Osteocyte (in vitro differentiated cells): ENCODE measurements at places on chromosomes 4 and X. TPM values are rescaled to one million over a fixed set of nuclear protein-coding genes. Genes with fewer than 3 reads are reported as not detected.

The SATL1 gene
- total RNA-seq, result not detected in 2 replicates

GRCh38 chr4:120447774-120448173, 381.1 kb upstream of the MAD2L1 start:
- no peak for DNase-seq

GRCh38 chr4:1247864-1248244, 1.1 kb downstream of the CTBP1 start:
- peak; percentile 87 for DNase-seq

The SPINK2 gene
- not detected in 2 replicates for total RNA-seq

The RAB33A gene
- total RNA-seq, result 3.6 and 4.1 TPM in 2 replicates

DNA sequence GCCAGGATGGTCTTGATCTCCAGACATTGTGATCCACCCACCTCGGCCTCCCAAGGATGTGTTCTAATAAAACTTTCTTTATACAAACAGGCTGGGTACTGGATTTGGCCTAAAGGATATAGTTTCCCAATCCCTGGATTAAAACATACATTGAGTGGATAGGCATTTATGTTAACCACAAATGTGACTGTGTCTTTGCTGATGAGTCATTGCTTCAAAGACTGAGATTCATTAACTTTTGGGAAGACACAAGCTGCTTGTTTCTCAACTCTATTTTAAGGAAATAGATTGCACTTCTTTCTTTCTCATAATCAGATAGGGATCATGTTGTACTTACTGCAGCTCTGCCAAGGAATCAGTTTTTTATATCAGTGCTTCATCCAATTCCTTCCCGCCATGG, 131.3 kb upstream of the AGA start:
- DNase-seq, result no peak

The TMPRSS11D gene
- not detected in 2 replicates for total RNA-seq

The JAKMIP1 gene
- not detected in 2 replicates for total RNA-seq

- DNase-seq, result no peak
Observed at GRCh38 chrX:10554612-10555270, 65.6 kb downstream of the MID1 start.

The ASIC5 gene
- not detected in 2 replicates for total RNA-seq

- no peak for DNase-seq
Observed at GRCh38 chr4:1614854-1615595, 69.1 kb downstream of the FAM53A start.

DNA sequence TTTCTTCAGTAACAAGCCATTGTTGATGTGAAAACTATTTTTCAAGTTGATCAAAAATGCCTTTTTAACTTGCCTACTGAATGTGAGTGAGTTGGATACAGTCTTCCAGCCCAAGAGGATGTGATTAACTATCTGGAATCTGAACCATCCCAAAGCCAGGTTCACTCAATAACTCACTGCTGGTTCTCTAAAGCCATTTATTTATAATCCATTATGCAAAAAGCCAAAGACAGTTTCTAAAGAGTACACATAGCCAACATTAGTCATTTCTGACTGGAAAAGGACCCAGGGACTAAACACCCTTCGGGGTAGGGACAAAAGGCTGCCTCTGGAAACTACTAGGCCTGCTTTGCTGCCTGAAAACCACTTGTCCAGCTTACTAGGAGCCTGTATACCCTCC, 109.6 kb downstream of the SHROOM4 start:
- DNase-seq, result no peak

DNA sequence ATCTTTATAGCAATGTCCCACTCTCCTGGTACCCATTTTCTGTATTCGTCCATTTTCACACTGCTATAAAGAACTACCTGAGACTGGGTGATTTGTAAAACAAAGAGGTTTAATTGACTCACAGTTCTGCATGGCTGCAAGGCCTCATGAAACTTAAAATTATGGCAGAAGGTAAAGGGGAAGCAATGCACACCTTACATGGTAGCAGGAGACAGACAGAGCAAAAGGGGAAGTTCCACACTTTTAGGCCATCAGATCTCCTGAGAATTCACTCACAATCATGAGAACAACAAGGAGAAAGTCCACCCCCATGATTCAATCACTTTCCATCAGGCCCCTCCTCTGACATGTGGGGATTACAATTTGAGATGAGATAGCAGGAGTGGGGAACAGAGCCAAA, 49.7 kb downstream of the TMLHE start:
- no peak for DNase-seq

The CT45A6 gene
- total RNA-seq, result not detected in 2 replicates

DNA sequence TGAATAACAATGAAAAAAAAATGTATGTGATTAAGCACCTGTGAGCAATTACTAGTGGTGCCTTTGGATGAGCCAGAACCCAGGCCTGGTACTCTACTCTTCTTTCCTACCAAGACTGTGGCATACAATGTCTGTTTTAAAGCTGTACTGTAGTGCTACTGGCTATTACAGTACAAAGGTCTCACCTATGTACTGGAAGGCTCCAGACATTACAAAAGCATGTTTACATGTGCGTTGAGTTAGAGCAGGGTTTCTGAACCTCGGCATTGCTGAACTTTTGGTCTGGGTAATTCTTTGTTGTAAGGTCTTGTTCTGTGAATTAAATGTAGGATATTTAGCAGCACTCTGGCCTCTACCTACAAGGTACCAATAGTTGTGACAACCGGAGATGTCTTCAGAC, 153.8 kb downstream of the SPATA18 start:
- no peak for DNase-seq

DNA sequence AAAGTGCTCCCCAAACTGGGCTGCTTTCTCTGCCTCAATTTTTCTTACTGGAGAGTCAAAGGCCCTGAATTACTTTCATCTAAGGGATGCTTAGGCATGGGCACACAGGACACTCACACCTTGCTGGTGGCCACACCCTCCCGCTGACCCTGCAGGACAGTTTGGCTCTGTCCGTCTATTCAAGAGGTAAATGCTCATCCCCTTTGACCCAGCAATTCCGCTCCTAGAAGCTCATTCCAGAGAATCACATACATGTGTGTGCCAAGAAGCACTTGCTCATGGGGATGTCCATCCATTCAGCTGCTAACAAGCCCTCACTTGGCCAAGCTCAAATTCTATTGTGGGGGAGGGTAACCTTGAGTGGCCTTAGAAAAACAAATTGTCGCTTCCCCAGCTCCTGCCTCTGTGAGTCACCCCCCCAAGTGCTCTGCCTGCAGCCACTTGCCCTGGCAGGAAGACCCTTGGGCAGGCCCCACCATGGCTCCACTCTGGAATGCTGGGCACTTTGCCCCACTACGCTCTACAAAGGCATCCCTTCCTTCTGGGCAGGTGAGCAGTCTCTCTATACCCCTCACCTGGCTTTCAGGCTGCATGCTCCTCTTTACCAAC, 54.5 kb downstream of the HTRA3 start:
- DNase-seq, result peak; percentile 64

DNA sequence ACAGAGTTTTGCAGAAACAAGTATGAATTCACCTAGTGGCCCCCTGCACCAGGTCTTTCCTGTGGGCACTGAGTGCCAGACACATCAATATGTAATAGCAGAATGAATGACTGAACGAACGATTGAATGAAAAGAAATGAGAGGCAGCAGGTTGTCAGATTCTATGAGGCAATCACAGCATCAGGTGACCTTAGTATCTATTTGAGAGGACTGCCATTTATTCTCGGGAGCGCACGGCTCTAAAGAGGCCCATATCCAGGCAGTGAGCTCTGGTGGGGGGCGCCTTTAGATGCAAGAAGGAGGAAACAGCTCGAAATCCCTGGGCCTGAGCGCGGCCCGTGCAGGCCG, 528 bp upstream of the SLC25A4 start:
- DNase-seq, result no peak

The SLITRK4 gene
- 0.10 and 0.11 TPM in 2 replicates for total RNA-seq

The TLR2 gene
- total RNA-seq, result 0.46 and 0.60 TPM in 2 replicates

The GRSF1 gene
- 78.7 and 82.5 TPM in 2 replicates for total RNA-seq
